ENCODE measurements at places on chromosomes 5 and 9. TPM values are rescaled to one million over a fixed set of nuclear protein-coding genes. Genes with fewer than 3 reads are reported as not detected.

Gene SPEF2
- total RNA-seq, result 6.6 TPM

DNA sequence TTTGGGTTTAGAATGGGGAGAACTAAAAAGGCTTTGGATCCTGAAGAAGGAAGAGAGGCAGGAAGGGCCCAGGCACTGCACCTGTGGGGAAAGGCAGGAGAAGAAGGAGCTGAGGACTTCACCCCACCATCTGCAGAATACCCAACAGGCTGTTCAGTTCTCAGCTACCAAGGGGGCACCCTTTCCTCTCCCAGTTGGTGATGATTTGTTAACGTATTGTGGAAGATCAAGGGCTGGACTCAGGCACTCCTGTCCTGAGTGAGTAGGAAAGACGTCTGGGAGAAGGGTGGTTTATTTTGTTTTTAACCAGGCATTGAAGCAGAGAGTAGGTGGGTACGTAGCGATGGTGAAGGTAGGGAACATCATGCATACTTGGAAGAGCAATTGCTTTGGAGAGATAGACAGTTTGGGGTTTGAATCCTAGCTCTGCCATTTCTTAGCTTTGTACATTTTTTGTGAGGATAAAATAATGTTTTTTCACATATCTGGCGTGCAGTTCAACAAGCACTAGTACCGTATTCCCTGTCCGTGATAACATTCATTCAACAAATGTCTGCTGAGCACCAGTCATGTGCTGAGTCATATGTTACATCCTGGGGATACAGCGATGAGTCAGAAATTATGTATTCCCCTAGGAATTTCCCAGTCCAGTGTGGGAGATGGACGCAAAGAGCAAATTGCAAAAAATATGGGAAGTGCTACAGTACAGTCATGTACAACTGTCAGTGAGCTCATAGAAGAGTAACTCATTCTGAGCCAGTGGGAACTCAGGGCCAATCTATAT is 2.1 kb downstream of the MSANTD3 start:
- no peak for DNase-seq

- DNase-seq, result no peak
Observed at GRCh38 chr5:24714746-24715145, 70.0 kb upstream of the CDH10 start.

Gene CMYA5
- total RNA-seq, result 0.05 TPM

Gene HMHB1
- total RNA-seq, result not detected

Gene SAXO1
- total RNA-seq, result not detected

- DNase-seq, result no peak
Observed at GRCh38 chr9:105132606-105133005, 111.8 kb upstream of the SLC44A1 start.

- DNase-seq, result peak; percentile 63
Observed at GRCh38 chr5:31854181-31855133, 215.5 kb downstream of the PDZD2 start.

GRCh38 chr5:14417276-14417730 is 164.3 kb upstream of the OTULINL start:
- no peak for DNase-seq

DNA sequence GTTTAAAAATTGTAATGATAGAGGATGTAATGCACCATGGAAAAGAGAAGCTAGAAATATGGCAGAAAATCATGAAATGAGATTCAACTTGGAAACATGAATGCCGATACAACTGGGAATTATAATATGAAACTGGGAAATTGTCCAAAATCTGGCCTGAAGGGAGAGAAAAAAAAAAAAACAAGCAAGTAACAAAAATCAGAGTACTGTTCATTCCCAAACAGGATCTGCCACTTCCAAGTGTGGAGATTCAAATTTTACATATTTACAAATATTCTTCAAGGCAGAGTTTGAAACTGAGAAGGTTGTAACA is 56.6 kb upstream of the MOCS2 start:
- no peak for DNase-seq

GRCh38 chr5:150645070-150645700 is 4.7 kb downstream of the SYNPO start:
- no peak for DNase-seq

GRCh38 chr5:35904443-35905132 is 33.8 kb downstream of the CAPSL start:
- peak; percentile 77 for DNase-seq

GRCh38 chr9:118321788-118322187 is 617.6 kb downstream of the TLR4 start:
- no peak for DNase-seq

Gene IRX1
- total RNA-seq, result not detected

DNA sequence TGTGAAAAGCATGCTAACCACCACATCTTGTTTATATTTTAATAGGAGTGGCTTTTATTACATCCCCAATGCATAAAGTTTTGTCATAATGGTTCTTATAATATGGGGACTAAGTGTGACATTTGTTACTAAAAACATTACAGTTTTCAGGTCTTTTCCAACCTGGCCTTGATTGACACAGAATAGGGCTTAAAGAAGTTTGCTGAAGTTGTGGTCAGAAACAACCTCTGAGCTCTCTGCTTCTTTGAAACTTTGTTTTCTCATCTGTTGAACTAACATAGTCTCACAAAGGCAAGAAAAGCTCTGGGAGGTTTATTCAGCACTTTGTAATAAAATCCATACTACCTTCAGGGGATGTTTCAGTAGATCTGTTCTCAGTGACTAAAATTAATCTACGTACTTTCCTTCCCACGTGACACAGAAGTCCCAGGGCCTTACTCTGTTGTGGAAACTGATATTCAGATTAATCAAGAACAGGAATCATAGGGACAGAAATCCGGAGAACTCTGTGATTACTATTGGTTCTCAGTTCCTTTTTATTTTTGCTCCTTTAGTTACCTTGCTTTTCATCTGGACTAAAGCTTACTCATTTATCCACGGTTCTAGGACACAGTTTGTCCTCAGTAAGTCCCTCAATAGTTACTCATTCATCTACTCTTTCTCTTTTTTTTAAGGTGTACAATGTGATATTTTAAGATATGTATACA is 289.0 kb upstream of the EFNA5 start:
- DNase-seq, result no peak

Gene SPATA31E1
- not detected for total RNA-seq

Gene DBH
- total RNA-seq, result not detected

GRCh38 chr5:147507480-147508126 is 2.3 kb downstream of the DPYSL3 start:
- no peak for DNase-seq

GRCh38 chr9:121637713-121638220 is 13.7 kb upstream of the DAB2IP start:
- no peak for DNase-seq

Gene PCDHGA4
- not detected for total RNA-seq

DNA sequence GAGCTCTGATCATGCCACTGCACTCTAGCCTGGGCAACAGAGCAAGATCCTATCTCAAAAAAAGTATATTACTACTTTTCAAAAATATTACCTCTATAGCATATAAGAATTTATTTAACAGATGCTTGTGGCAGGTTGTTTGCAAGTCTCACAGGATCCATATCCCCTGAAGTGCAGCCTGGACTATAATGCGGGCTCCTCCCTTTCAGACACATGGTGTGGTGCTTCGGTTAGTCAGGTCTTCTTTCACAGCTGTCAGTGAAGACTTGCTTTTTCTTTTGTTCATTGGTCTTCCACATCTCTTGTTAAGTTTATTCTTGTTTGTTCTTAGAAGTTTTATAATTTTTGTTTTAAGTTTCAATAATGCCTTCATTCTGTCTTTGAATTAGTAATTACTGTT is 9.4 kb upstream of the HRCT1 start:
- DNase-seq, result no peak

- no peak for DNase-seq
Observed at GRCh38 chr5:141882594-141883183, 4.5 kb upstream of the PCDH1 start.

- no peak for DNase-seq
Observed at GRCh38 chr5:164341056-164341619, 835.7 kb downstream of the MAT2B start.

GRCh38 chr9:133703591-133704399 is 34.4 kb downstream of the SARDH start:
- peak; percentile 23 for DNase-seq

DNA sequence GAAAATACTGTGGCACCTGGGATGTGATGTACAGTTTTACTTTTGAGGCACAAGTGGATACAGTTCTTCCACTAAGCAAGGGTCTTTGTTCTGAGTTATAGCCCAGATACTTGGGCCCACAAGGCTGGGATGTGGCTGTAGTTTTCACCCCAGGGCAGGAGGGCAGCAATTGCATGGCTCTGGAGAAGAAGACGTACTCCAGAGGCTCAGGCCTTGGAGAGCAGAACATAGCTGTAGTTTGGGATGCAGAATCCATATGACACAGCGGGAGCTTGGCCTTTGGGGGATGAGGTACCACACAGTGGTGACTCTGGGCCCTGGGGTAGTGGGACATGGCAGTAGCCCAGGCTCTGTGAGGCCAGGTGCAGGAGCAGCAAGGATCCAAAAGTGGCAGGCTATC is 110.8 kb upstream of the FSTL4 start:
- DNase-seq, result no peak

GRCh38 chr5:17413691-17414090 is 84.3 kb upstream of the TAF11L2 start:
- no peak for DNase-seq

Gene ZNF622
- 25.7 TPM for total RNA-seq

Gene JAKMIP2
- 0.17 TPM for total RNA-seq

Gene ACOT12
- not detected for total RNA-seq

Gene BASP1
- total RNA-seq, result 0.94 TPM

Gene SH2D3C
- 27.3 TPM for total RNA-seq

GRCh38 chr5:143054480-143054941 is 284.3 kb downstream of the ARHGAP26 start:
- peak; percentile 58 for DNase-seq

Gene CTXN3
- total RNA-seq, result not detected

Gene CCDC183
- total RNA-seq, result 0.47 TPM

DNA sequence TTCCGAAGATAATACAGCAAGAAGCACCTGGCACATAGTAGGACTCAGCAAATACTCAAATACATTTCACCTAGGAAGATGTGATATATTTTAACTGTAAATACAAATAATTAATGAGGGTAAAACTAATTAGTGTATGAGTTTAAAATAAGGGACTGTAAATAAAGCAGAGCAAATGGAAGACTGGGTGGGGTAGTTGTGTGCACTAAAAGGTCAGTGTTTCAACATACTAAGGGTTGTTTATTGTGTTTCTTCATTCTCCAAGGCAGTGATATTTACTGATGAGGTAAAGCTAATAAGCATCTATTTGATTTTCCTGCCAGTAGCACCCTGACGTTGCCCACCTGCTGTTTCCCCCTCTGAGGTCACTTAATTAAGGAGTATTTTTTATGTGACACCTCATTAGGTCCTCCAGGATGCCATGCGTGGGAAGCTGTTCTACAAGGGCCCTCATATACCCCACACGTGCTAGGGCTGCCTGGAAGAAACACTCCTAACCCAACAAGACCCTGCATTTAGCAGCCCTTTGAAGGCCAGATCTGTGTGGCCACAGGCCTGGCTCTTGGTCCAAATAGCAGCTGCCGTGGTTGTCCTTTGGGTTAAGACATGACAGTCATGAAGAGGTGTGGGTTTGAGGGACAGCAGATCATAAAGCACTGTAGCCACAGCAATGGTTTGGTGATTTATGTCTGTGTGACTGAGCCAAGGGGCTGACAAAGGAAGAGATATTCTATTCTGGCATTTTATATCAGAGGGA is 97.5 kb upstream of the RPS23 start:
- DNase-seq, result no peak

Gene BARHL1
- not detected for total RNA-seq

GRCh38 chr5:123107343-123108244 is 18.6 kb downstream of the PRDM6 start:
- DNase-seq, result no peak

- no peak for DNase-seq
Observed at GRCh38 chr9:136310273-136311030, 6.6 kb upstream of the CCDC187 start.

DNA sequence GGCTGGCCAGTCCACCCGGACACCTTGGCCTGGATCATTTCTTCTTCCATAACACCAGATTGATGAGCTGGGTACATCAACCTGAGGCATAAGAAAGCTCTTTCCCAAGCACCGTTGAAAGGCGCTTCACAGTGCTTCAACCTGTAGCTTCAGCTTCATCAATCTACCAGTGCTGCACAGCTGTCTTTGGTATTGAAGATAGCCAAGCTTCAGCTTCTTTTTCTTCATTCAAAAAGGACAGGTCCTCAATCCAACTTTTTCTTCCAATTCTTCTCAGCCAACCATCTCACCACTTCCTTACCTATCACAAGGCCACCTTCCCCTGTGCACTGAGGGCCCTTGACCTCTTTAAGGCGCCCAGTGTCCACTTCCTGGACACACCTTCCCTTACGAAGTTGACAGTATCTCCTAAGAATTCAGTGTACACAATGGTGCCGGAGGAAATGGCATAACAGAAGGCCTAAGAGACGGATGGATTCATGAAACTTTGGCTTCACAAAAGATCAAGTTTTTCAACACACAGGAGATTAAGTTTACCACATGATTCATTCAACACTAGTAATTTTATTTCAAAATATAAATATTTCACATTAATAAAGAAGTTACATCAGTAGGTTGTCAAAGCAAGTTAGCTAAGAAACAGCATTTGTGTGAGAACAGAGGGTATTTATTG is 1.4 kb upstream of the CTNNAL1 start:
- DNase-seq, result no peak

DNA sequence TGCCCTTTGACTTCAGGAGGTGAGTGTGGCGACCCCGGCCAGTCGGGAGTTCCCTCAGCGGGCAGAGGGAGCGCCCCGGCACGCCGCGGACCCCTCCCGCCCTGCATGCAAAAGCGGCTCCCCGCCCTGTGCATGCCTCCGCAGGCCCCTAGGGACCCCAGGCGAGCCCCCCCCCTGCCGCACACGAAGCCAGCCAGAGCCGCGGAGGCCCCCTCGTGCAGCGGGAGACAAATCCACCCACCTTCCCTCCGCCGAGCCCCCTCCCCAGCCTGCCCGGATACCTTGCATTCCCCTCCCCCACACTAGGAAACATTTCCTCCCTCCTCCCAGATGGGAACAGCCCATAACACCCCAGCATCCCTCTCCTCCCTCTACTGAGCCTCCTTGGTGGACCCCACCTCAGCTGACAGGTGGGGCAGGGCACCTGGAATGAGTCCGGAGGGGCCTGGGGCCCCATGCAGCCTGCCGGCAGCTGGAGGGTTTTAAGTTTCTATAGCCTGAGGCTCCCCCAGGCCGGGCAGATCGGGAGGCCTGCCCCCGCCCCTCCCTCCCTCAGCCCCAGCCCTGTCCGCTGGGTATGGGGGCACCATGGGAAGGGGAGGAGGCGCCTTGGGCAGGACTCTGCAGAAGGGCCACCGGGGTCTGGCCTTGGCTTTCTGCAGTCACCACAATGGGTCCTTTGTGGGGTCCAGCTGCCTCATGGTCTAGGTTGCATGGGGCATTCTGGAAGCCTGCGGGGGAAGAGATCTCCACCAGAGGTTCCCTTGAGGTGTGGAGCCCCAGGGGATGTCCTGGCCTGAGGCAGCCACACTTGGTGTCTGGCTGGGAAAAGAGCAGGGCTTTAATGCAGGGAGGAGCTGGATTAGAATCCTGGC is 601 bp downstream of the ERGIC1 start:
- peak; percentile 11 for DNase-seq

Gene PCDHGC5
- not detected for total RNA-seq

DNA sequence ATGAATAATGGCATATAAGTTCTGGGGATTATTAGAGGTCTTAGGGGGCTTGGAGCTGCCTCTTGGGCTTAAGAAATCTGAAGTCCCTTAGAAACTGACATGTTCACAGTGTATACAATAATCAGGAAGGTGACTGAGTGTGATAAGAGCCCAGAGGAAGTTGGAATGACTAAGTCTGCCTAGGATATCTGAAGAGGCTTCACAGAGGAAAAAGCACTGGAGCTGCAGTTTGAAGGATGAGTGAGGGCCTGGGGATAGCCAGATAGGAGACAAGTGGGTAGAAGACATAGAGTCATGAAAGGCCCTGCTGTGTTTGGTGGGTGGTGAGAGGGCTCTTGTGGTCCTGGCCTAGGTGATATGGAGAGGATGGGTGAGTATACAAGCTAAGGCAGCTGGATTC is 8.8 kb downstream of the NEUROG1 start:
- no peak for DNase-seq
